ENCODE measurements at places on chromosomes 5 and 9.

DNA sequence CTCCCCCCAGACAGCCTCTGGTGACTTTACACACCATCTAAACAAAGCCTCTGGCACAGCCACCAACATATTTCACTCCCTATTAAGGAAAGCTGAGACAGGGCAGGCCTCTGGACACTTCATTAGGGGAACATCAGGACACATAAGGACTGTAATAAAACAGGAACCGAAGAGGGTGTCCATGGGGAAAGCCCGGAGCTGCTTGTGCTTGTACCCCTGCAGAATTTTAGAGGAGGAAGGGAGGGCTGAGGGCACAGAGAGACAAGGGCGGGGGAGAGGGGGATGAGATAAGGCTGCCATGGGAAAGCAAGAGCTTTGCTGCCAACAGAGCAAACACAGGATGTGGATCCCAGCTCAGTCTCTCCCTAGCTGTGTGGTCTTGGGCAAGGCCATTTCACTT, 138.4 kb downstream of the ASTN2 start:
- no peak for DNase-seq

DNA sequence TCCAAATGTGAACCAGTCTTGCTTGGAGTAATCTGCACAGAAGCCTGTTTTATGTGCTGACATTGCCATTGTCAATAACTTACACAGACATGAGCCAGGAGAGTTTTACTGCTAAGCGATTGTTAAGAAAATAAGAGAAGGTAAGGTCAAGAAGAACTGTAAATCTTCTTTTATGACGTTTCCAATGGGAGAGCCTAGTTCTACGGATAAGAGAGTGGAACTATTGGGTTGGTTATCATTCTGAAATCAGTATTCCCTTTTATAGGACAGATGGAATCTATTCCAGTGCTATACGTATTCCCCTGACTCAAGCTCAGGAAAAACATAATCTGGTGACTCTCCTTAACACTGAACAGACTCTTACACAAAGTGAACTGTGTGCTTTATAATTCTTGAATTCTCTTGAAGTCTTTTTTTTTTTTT, 137.9 kb upstream of the OTULINL start:
- no peak for DNase-seq

DNA sequence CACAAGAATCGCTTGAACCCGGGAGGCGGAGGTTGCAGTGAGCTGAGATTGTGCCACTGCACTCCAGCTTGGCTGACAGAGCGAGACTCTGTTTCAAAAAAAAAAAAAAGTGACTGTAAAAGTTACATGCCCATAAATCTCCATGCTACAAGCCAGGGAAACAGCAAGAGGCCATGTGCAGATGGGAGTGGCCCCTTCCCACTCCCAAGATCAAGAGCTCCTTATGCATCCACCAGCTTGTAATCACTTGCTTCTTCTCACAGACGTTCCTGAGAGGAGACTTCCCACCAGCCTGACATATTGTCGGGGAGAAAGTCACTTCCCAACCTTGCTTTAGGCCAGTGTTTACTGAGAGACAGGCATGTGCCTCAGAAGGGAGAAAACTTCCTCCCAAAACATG, 45.6 kb upstream of the N4BP3 start:
- DNase-seq = no peak

- DNase-seq = no peak
Observed at GRCh38 chr5:139243425-139243970, 45.3 kb upstream of the SIL1 start.

Measured in stimulated activated CD4-positive, alpha-beta T cell treated with anti-CD3 and anti-CD28 coated beads, TNF-alpha, amount 100 ng/mL, for 1 hour (primary cell).